Activated T-cell treated with anti-CD3 and anti-CD28 coated beads, Interleukin-2, amount 50 U/mL, for 72 hours (primary cell): ENCODE measurements at places on chromosomes 7 and 10. TPM values are rescaled to one million over a fixed set of nuclear protein-coding genes. Genes with fewer than 3 reads are reported as not detected.

DNA sequence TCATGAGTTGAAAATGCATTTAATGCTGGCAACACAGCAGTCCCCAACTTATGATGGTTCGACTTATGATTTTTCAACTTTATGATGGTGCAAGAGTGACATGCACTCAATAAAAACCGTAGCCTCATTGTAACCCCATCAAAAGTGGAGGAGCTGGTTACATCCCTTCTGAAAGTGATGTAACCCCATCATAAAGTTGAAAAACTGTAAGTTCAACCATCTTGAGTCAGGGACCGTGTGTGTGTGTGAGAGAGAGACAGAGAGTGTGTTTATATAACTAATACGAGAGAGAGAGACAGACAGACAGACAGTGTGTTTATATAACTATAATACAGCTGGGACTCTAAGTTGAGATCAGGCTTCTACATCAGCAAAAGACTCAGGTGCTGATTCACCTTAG is 21.0 kb downstream of the ANXA11 start:
- H3K36me3 ChIP-seq: peaks cover 5% of the 10 kb centered on the region
- no peaks in the 10 kb centered on the region for H3K27me3 ChIP-seq
- H3K27ac ChIP-seq: peak overlapping the region; percentile 70
- H3K4me3 ChIP-seq: peak overlapping the region; percentile 12

DNA sequence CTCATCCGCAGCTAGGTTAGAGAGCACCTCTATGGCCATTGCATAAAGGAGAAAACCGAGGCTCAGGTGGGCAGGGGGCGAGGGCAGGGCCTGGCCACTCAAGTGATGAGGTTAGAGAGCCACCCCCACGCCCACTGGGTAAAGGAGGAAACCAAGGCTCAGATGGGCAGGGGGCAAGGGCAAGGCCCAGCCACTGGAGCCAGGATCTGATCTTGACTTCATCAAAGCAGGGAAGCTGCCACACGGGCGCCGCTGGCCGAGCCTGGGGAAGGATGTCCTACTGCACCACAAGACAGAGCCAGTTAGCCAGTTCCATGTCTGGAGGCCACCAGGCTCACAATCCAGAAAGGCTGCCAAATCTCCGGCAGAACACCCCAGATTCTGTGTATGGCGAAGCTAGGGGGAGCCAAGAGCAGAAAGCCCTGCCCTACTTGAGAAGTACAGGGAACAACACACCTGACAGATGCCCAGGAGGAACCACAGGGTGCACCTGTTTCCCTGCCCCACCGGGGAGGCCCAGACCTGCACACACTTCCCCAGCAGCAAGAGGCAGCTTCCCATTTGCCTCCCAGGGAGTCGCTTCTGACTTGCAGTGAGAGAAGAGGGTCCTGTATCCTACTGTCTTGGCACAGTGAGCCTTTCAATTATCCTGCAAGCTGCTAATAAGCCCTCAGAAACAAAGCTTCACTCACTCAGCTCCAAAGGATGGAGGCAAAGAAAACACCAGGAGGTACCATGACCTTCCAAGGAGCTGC is 101.9 kb downstream of the TNS3 start:
- DNase-seq: no peak
- H3K4me3 ChIP-seq: peak overlapping the region; percentile 15
- H3K36me3 ChIP-seq: no peaks in the 10 kb centered on the region
- no peaks in the 10 kb centered on the region for H3K27me3 ChIP-seq
- H3K4me1 ChIP-seq: peaks cover 33% of the 10 kb centered on the region

- DNase-seq: no peak
- no peaks in the 10 kb centered on the region for H3K27me3 ChIP-seq
- H3K27ac ChIP-seq: no peak overlapping the region
- H3K4me1 ChIP-seq: no peaks in the 10 kb centered on the region
- H3K36me3 ChIP-seq: peaks cover 2% of the 10 kb centered on the region
Observed at GRCh38 chr10:89981891-89982290, 280.5 kb downstream of the KIF20B start.

DNA sequence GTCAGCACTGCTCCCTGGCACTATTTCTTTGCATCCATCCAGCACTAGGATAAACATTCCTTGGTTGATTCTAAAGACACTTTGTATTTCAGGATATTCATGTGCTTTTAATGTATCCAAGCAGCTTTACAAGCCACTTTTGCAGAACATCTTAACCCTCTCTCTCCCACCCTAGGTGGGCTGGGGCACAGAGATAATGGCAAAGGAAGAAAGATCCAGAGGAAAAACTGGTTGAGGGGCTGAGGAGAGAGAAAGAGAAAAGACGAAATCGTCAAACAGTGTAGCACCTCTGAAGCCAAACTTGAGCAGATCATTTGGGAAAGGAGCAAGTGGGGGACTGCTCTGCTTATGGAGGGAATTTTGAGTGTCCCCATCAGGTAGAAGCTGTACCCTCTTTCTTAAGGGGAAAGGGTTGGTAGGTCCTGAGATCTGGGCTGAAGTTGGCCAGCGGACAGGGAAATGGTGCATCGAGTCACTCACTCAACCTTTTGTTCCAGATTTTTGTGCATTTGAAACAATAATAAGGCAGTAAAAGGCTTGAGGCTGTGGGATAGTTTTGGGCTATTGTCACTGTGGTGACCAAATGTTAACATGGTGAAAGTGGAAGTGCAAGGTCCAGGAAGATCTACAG is 4.2 kb upstream of the HOXA13 start:
- no peak for DNase-seq
- peaks cover 86% of the 10 kb centered on the region for H3K27me3 ChIP-seq
- H3K36me3 ChIP-seq: no peaks in the 10 kb centered on the region
- H3K4me1 ChIP-seq: peaks cover 37% of the 10 kb centered on the region
- H3K27ac ChIP-seq: no peak overlapping the region

- no peak overlapping the region for H3K4me3 ChIP-seq
- peaks cover 2% of the 10 kb centered on the region for H3K36me3 ChIP-seq
- peaks cover 13% of the 10 kb centered on the region for H3K27me3 ChIP-seq
- H3K4me1 ChIP-seq: peaks cover 8% of the 10 kb centered on the region
Observed at GRCh38 chr10:8473205-8473604, 418.7 kb downstream of the GATA3 start.

DNA sequence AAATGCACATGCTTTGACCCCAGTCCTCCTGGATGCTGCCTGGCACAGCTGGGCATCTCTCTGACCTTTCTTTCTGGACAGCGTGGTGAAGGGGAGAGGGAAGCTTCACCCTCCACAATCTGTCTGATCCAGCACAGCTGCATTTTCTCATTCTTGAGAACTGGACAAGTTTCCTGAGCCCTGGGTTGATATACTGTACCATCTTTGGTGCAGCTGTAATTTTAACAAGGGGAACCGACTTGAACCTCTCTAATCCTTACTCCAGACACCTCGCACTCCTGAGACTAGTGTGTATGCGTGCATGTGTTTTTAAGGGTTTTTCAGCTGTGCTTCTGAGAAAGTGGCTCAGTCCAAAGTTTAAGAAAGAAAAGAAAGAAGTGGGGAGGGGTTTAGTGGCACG is 655.7 kb downstream of the INHBA start:
- H3K36me3 ChIP-seq: no peaks in the 10 kb centered on the region
- H3K4me3 ChIP-seq: no peak overlapping the region
- no peaks in the 10 kb centered on the region for H3K27me3 ChIP-seq
- no peak for DNase-seq
- no peaks in the 10 kb centered on the region for H3K4me1 ChIP-seq
- H3K27ac ChIP-seq: no peak overlapping the region

GRCh38 chr10:93062514-93063143 is 2.0 kb downstream of the CYP26C1 start:
- peak overlapping the region; percentile 79 for H3K4me3 ChIP-seq
- H3K4me1 ChIP-seq: peaks cover 13% of the 10 kb centered on the region
- H3K36me3 ChIP-seq: peaks cover 2% of the 10 kb centered on the region
- H3K27me3 ChIP-seq: peaks cover 61% of the 10 kb centered on the region

DNA sequence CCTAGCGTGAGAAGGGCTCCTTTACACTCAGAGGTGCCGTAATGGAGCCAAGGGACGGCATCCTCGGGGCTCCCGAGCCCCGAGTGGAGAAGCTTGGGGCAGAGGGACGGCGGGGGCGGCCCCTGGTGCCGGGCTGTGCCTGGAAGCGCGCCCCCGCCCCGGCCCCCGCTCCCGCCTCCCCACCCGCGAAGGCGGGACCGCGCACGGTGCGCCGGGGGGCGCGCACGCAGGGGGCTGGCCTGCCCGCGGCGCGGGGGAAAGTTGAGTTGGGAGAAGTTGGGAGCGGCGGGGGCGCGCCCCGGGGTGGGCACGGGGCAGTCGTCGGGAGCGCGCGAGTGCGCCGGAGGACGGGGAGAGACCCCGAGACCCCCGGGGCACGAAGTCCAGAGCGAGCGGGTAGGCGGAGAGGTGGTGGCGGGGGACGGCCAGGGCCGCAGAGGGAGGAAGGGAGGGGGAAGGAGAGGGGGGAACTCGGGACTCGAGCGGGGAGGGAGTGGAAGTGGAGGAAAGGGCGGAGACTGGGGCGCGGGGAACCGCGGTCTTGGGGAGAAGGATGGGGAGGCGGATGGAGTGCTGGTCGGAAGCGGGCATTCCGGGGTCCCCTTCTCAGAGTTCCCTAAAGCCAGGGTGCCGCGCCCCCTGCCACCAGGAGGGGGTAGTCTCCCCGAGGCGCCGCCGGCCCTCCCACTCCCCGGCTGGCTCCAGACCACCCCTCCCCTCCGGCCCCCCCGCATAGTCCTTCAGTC is at the start of gene SLC4A2:
Gene SLC4A2, plus strand, starts transcription at position 223 of the 746 bp plus-strand sequence. CDS start 2,399 bp downstream, outside the sequence.
- H3K27ac ChIP-seq: peak within 1 kb of the TSS; percentile 96
- H3K27me3 ChIP-seq: no peaks in the 10 kb centered on the region
- peak; percentile 69 for DNase-seq

DNA sequence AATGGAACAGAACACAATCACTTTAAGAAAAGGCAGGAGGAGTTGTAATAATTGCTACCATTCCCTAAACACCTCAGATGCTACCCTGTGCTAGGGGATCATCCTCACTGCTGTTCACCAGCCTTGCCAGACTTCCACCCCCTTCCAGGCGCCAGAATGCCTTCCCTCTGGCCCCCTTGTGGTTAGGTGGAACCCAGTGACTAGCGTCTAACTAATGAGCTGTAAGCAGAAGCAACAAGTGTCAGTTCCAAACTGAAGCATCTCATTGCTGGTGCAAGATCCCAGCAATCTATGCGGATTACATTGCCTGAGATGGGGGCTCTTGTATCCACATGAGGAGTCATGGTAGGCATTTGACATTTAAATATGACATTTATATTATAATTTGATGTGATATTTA is 86.6 kb downstream of the FRMD4A start:
- H3K4me1 ChIP-seq: peaks cover 6% of the 10 kb centered on the region
- H3K4me3 ChIP-seq: no peak overlapping the region
- DNase-seq: no peak
- H3K36me3 ChIP-seq: no peaks in the 10 kb centered on the region
- no peak overlapping the region for H3K27ac ChIP-seq

GRCh38 chr10:50561816-50562215 is 61.9 kb downstream of the SGMS1 start:
- H3K27ac ChIP-seq: no peak overlapping the region
- H3K27me3 ChIP-seq: no peaks in the 10 kb centered on the region
- H3K36me3 ChIP-seq: no peaks in the 10 kb centered on the region
- no peak overlapping the region for H3K4me3 ChIP-seq
- no peak for DNase-seq

The DLX6 gene
- not detected for total RNA-seq

DNA sequence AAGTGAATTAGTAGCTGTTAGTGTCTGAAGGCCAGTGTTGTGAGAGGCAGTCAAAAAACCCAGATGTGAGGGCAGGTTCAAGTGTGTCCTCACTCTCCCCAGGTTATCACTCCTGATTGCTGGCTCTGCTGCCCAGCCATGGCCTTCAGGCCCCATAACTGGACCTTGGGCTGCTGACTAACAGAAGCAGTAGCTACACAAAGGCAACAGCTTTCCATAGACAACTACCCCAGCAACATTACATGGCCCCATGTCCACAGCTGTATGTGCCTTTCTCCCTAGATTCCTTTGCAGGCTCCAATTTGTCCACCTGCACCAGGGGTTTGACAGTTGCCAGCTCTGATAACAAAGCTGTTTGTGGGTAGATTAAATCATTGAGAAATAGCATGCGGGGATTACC is 297.8 kb downstream of the ARL4A start:
- no peak overlapping the region for H3K27ac ChIP-seq
- H3K27me3 ChIP-seq: peaks cover 8% of the 10 kb centered on the region
- no peaks in the 10 kb centered on the region for H3K4me1 ChIP-seq
- H3K36me3 ChIP-seq: no peaks in the 10 kb centered on the region
- no peak overlapping the region for H3K4me3 ChIP-seq
- no peak for DNase-seq

DNA sequence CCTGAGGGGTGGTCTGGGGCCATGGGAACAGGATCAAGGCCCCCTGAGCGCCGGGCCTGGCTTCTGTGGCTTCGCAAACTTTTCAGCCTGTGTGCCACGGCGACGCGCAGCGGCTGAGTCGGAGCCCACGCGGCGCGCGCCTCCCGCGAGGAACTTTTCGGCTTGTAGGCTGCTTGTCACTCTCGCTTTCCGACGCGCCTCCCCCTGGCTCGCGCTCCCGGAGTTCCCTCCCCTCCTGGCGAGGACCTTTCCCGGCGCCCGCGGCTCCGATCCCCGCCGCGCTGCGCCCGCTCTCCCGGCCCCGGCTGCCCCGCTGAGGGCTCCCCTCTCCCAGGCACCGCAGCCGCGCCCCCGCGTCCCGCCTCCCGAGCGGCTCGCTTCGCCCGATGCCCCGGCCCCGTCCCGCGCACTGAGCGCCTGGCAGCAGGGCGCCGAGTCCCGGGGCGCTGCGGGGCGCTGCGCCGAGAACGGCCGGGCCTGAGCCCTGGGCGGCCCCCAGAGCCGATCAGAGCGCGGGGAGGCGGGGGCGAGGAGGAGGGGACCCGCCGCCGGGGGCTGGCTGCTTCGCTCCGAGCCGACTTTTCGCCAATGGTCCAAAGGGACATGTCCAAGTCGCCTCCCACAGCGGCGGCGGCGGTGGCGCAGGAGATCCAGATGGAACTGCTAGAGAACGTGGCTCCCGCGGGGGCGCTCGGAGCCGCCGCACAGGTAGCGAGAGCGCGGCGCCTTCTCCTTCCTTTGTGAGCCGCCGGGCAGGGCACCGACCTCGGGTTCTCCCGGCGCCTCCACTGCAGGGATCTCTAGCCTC is at the start of gene CACNB2:
Gene CACNB2, plus strand, starts transcription at position 276 of the 808 bp plus-strand sequence.
- peak within 1 kb of the TSS; percentile 53 for H3K4me3 ChIP-seq
- H3K36me3 ChIP-seq: no peaks in the 10 kb centered on the region
- peaks cover 36% of the 10 kb centered on the region for H3K27me3 ChIP-seq
- no peaks in the 10 kb centered on the region for H3K4me1 ChIP-seq
- peak; percentile 2 for DNase-seq
- no peak within 1 kb of the TSS for H3K27ac ChIP-seq

The PLAC9 gene
- total RNA-seq: not detected

GRCh38 chr7:131931370-131931769 is 374.9 kb upstream of the PODXL start:
- no peak for DNase-seq
- H3K4me1 ChIP-seq: no peaks in the 10 kb centered on the region
- peaks cover 14% of the 10 kb centered on the region for H3K27me3 ChIP-seq
- no peak overlapping the region for H3K4me3 ChIP-seq

The AGR2 gene
- total RNA-seq: not detected
